ENCODE measurements at places on chromosomes 1 and 21.
A peak's percentile ranks its signal among the peaks of the same experiment; 100 is the strongest.

- no peak for DNase-seq
Measured at GRCh38 chr1:23531562-23532094, 595 bp upstream of the E2F2 start.

DNA sequence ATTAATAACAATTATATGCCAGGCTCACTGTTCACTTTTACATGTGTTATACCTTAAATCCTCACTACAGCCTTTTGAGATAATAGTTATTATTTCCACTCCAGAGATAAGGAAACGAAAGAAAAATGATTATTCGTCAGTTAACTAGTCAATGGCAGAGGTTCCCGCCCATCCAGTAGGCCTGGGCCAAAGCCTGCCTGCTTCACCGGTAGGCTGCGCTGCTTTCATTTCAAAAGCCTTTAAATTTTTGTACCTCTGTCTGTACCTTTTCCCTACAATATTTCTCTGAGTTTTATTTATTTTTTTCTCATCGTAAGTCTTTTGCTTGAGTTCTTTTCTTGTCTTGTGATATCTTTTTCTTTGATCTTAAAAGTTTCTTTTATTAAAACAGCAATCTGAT, 3.6 kb downstream of the GPR52 start:
- no peak for DNase-seq

DNA sequence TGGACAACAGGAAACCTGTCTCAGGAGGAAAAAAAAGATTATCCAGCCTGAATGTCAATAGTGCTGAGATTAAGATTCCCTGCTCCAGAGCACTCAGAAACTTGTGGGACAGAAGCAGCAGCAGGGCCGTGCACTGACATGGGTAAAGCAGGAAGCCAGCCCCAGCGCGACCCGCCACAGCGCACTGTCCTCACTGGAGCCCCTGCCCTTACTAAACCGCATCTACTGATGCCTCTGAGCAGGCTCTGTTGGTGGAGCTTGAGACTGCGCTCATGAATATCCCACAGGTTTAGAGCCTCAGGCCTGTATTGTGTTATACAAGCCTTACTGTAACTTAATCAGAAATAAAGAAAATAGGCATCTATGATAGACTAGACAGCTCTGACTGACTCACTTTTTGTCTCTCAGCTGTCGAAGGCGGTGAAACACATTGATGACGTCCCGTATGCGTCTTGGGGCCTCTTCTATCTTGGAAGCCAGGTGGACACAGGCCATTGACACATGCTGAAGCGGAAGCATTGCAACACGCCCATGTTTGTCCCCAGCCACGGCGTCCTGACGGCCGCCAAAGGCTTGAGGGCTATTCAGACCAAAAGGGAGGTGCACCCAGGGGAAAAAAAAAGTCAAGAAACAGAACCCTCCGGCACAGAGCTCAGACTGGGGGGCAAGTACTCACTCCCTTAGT, 1.2 kb downstream of the CCNL2 start:
- DNase-seq, result no peak

DNA sequence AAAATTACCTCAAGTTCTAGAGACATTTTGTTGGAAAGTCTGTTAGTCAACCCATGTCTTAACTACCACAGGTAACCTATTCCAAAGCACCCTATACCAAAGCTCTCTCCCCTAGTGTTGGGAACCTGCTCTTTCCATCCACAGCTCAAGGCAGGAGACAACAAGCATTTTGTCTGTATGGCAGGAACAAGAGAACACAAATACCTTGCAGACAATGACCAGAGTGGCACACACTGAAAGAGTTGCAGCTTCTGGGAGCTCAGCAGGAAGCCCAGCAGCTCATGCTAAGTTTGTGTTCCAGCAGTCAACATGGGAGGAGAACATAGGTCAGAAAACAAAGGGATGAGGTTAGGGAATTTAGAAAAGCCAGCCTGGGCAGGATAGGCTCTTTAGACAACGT, 300.8 kb downstream of the HHIPL2 start:
- DNase-seq, result no peak

DNA sequence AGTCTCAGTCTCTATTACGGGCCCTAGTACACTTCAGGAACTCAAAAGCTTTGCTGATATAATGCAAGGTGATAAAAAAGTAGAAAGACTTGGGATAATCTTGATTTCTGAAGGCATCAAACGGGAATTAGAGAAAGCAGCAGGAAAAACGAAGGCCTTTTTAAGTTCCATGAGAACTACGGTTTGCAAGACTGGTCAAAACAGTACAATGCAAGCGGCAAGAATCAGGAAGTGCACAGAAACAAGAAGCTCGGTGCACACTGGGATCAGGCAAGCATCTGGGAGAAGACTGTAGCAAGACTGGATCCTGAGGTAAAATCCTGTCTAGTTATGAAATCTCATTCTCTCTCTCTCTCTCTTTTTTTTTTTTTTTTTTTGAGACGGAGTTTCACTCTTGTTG, 28.6 kb downstream of the NTMT2 start:
- no peak for DNase-seq

DNA sequence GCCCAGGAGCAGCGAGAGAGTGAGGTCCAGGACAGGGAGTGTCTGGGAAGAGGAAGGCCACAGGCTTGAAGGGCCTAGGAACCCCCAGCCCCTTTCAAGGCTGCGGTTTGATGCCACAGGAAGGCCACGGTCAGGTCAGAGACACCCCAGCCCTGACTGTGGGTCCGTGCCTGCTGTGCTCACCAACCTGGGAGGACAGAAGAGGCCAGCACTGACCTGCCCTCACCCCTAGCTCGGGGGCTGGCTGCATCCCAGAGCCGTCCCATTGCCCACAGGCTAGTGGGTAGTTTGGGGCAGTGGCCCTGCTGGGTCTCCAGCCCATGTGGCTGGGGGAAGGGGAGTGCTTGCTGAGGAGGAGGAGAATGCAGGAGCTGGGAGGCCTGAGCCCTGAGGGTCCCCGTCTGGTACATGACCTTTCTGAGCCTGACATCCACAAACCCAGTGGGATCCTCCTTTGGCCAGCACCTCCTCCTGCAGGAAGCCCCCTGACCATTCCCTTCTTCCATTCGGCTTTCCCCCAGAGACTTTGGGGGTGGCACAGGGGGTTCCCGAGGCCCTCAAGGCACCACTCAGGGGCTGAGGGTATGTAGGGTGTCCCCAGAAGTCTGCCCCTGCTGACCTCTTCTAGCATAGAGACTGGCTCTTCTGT, 54.3 kb downstream of the WNT9A start:
- DNase-seq, result no peak

DNA sequence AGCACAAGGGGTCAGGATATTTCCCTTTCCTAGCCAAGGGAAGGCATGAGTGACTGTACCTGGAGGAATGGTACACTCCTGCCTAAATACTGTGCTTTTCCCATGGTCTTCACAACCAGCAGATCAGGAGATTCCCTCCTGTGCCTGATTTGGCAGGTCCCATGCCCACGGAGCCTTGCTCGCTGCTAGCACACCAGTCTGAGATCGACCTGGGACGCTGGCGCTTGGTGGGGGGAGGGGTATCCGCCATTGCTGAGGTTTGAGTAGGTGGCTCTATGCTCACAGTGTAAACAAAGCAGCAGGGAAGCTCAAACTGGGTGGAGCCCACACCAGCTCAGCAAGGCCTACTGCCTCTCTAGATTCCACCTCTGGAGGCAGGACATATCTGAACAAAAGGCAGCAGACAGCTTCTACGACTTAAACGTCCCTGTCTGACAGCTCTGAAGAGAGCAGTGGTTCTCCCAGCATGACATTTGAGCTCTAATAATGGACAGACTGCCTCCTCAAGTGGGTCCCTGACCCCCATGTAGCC, 486.0 kb upstream of the CHRM3 start:
- no peak for DNase-seq

GRCh38 chr1:157496121-157496526, 56.2 kb downstream of the FCRL5 start:
- peak; percentile 3 for DNase-seq

- no peak for DNase-seq
Measured at GRCh38 chr1:4460651-4461050, 193.8 kb upstream of the AJAP1 start.

DNA sequence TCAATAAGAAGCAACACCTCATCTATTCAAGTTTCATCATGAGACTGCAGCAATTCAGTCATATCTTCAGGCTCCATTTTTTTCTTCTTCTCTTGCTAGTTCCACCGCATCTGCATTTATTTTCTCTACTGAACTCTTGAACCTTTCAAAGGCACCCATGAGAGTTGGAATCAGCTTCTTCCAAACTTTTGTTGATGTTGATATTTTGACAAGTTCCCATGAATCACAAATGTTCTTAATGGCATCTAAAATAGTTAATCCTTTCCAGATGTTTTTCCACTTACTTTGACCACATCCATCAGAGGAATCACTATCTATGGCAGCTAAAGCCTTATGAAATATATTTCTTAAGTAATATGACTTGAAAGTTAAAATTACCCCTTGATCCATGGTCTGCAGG, 434.3 kb downstream of the GPATCH2 start:
- DNase-seq, result no peak

DNA sequence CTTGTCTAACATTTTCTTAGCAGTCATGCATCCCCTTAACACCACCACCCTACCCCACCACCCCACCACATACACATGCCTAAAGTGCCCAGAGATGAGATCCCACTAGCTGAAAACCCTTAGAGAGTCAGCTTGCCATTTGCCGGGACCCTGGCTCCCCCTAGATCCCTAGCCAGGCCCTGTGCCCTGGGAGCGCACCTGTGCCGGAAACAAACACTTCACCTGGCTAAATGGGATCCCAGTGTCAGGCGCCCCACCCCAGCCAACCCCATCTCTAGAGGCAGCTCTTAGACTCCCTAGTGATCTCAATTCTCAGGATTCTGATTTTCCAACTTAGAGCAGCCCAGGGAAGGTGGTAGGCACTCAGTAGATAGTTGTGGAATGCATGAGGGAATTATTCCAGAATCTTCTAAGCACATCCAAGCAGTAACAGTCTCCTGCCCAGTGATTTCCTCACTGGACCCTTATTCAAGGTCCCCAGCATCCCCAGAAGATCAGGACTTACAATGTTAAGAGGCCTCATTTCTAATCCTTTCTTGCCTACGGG, 105.2 kb downstream of the LAMC2 start:
- no peak for DNase-seq

- DNase-seq, result no peak
Measured at GRCh38 chr1:46817814-46818213, 19.0 kb downstream of the CYP4B1 start.

DNA sequence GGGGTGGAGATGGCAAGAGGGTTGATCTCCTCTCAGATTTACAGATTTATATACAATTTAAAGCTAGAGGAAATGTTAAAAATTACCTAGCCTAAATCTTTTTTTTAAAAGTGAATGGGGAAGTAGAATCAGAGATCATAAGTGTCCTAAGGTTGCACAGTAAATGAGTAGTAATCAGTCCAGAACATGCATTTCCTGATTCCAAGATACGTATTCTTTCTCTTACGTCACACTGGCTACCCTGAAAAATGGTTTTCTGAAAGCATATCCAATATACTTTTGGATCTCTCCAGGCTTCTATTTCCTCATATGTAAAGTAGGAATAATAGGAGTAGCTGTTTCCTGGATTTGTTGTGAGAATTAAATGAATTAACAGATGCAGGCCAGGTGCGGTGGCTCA, 11.7 kb downstream of the GADD45A start:
- no peak for DNase-seq

GRCh38 chr21:29641635-29642550, 297.9 kb downstream of the GRIK1 start:
- DNase-seq, result no peak

DNA sequence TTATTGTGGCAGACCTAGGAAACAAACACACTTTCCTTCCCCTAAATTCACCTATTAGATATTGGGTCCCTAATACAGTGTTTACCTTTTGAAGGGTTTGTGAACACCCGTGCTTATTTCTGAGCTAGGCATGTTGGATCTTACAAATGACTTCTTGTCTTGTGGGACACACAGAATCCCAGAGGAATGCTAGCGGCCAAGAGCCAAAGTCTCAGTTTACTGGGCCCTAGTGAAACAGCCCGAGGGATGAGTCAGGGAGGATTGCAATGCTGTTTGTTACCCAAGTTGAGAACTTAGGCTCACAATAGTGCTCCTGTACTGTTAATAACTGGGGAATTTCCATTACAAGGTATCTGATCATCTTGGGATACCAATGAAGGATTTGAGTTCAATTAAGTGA, 100.1 kb upstream of the AKT3 start:
- no peak for DNase-seq

DNA sequence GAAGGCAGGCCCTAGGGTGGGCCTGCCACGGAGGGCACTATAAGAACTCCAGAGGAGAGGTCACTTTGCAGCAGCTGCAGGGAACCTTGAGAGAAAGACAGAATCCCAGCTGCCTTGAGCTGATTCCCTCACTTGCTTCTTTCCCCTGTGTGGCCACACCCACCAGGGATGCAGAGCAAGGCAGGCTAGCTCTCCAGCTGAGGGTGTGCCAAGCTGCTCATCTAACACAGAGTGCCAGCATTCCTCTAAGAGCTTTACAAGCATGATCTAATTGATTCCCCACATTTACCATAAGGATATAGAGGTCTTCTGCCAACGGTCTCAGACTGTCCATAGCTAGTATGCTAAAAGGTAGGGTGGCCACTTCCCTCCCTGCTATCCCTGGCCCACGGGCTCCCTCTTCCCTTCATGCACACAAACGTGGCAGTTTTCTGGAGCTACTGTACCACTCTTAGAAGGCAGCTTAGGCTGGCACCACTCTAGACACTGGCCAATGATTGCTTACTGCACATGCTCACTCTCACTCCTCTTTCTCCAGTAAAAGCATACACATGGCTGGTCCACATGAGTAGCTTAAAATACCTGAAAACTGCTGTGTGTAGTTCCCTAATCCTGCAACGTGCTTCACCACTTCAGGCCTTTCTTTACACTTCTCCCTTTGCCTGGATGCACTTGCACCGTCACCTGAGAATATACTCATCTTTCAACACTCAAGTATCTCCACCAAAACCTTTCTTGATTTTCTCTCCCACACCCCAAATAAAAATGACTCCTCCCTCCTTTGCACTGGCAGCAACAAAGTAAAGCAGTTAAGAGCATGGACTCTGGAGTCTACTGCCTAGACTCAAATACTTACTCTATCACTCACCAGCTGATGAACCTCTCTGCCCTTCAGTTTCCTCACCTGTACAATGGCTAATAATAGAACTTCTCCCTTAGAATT, 57.7 kb downstream of the DMAP1 start:
- no peak for DNase-seq

GRCh38 chr1:110710314-110710713, 35.6 kb upstream of the KCNA3 start:
- DNase-seq, result no peak

DNA sequence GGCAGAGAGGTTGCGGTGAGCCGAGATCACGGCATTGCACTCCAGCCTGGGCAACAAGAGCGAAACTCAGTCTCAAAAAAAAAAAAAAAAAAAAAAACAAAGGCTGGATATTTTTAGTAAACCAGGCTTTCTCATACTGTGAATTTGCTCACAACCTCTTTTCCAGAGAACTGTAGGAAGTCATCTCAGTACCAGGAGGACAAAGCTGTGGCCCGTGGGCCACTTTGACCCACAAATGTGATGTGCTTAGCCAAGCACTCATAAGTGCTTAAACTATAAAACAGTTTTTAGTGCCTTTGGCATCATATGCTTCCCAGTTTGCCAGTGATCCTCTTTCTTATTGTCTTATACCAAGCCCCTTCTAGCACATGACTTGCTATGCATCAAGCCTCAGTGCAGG, 46.5 kb downstream of the RNF11 start:
- DNase-seq, result no peak

GRCh38 chr1:17214876-17215544, 10.1 kb downstream of the PADI1 start:
- DNase-seq, result no peak

Measured in stimulated activated CD8-positive, alpha-beta memory T cell treated with anti-CD3 and anti-CD28 coated beads, Interleukin-4, amount 100 ng/mL, for 24 hours (primary cell).